BJ (cell line): ENCODE measurements at places on chromosomes 3 and 15.

- peak; percentile 96 for DNase-seq
Measured at GRCh38 chr3:12658593-12659058, 5.3 kb downstream of the RAF1 start.

GRCh38 chr15:70186152-70186551 lies 88.4 kb upstream of the TLE3 start:
- no peak for DNase-seq

GRCh38 chr15:85897895-85898717 lies 103.4 kb upstream of the KLHL25 start:
- no peak for DNase-seq

GRCh38 chr3:194103983-194104751 lies 31.8 kb upstream of the HES1 start:
- DNase-seq: no peak

GRCh38 chr3:157063469-157063868 lies 96.5 kb downstream of the CCNL1 start:
- no peak for DNase-seq
